ENCODE measurements at places on chromosomes 7 and 10.

DNA sequence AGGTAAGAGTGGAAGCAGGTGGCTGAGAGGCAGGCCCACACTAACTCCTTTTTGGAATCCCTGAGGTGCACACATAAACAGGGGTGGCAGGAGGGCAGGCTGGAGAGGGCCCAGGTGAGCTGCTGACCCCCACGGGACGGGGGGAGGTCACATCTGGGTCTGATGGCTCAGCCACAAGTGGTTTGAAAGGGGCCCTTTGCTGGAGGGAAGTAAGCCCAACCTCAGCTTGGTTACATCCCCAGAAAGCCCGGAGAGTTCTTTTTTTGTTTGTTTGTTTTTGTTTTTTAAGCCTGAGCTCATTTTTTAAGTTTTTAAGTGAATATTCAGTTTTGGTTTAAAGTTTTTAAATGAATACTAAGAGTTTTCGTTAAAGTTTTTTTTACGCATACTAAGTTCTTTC, 72.8 kb upstream of the CUX1 start:
- peak; percentile 49 for DNase-seq

DNA sequence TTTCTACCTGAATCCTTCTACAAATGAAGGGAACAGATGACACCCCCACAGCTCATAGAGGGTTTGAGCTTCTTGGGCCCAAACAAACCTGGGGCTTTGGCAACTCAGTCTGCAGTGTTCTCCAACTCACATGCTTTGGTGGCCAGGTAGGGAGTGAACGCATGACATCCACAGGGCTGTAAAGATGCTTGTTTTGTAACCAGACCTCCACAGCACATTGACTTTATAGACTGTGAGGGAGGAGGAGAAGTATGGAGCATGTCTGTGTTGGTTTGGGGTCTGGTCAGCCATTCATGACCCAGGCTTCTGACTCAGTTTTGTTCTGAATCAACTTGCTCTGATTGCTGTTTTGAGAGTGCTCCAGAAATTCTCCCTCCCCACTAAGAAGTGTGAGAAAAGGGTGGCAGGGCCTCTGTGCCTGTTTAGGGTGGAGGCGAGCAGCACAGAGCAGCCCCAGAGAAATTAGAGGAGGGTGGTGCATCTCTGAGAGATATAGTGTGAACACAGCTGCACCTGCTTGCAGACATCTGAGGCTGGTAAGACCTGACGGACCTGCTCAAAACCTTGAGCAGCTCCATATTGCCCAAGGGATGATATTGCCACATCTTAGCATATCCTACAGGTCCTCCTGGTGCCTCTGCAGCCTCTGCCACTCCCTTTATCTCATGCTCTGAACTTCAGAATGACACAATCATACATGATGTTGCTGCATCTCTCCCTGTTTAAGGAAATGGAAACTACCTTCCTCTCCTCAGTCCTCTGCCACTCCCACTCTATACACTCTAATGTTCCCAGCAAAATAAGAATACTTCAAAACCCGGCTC, 287.7 kb downstream of the ABCA13 start:
- DNase-seq: no peak

- no peak for DNase-seq
Observed at GRCh38 chr10:19993714-19994315, 177.6 kb downstream of the PLXDC2 start.

DNA sequence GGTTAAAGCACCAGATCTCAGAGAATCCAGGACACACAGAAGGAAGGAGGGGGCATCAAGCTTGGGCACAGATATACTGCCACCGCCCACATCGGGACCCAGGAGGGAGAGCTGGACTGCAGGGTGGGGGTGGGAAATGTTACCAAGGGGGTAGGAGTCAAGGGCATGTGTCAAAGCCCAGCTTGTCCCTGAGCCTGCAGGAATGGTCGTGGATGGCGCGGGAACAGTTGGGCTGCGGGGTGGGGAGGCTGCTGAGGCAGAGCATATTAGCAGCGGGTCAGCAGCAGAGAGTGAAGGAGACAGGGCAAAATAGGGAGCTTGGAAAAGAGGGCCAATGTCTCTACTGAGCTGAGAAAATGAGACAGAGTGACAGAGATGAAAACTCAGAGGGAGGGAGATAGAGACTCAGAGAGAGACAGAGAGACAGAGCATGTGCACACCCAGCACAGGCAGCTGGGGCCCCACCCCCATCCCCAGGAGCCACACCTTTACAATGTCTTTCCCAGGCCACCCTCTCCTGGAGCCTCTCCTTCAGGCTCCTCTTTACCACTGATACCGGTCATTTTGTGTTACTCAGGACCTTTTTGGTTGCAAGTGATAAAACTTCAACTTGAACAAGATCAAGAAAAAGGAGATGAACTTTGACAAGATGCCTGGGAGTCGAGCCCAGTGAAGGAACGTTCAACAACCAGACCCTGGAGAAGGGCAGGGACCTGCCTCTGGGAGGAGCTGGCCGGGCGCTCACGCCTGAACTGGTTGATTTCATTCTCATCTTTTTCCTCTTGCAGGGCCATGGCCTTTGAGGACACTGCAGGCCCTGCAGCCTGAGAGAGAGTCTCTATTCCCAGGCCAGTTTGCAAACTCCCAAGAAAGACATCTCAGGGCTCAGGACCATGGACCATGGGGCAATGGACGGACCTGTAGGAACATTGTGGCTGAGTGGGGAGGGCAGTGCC, 50.0 kb downstream of the AOC1 start:
- no peak for DNase-seq

- peak; percentile 36 for DNase-seq
Observed at GRCh38 chr7:108503112-108504026, 22.6 kb downstream of the PNPLA8 start.

- no peak for DNase-seq
Observed at GRCh38 chr7:68258609-68259008, 1262.0 kb downstream of the TYW1 start.

GRCh38 chr10:75450644-75451640, 19.5 kb downstream of the LRMDA start:
- no peak for DNase-seq

GRCh38 chr7:101185258-101185839, 5.3 kb upstream of the NAT16 start:
- DNase-seq: no peak
